ENCODE measurements at places on chromosomes 6 and 20. TPM values are rescaled to one million over a fixed set of nuclear protein-coding genes. Genes with fewer than 3 reads are reported as not detected.

Gene SSR1
- 236 TPM for total RNA-seq

- DNase-seq: no peak
These were observed 21.3 kb downstream of the SNAP25 start for GRCh38 chr20:10239954-10240353.

Gene PNLDC1
- total RNA-seq: not detected

Gene GNAS-AS1
- total RNA-seq: 1.1 TPM

GRCh38 chr6:44297063-44298038, 15.8 kb downstream of the AARS2 start:
- DNase-seq: no peak

Gene TAP1
- 14.5 TPM for total RNA-seq

DNA sequence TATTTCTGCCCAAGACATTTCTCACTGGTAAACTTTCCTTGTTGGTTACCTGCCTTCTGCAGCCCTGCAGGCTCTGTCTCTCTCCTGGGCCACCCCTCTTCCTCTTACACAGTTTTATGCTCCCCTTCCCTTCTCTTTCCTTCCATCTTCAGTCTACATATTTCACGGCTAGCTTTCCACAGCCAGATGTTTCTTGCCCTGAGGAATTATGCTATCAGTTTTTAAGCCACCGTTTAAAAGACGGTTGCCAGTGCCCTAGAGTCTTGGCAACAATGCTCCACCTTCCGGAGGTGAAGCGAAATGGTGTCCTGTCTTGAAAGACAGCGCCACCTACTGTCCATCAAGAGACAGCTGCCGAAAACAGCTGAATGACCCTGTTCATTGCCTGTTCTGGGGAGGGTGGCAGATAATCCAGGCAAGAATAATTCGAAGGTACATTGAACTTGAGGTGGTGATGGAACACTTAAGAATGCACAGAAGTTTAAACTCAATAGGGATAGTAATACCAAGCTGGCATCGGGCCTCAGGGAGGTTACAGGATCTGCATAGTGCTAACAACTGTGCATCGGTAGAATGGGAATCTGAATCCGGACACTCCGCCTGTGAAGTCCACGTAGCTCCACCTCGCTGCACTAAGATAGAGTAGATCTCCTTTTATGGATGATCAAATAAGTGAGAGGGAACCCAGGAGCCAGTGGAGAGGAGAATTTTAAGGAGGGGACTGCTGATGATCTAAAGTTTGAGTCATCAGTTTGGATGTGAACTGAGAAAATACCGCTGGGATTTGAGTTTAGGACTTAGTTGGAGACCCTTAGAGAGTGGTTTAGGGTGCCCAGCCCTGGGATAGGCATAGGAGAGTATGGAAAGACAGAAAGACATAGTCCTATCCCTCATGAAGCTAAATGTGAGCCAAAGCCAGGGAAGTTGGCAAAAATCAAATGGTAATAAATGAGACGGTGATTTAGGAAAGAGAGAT, 4.8 kb upstream of the TRIM40 start:
- no peak for DNase-seq

Gene MEP1A
- not detected for total RNA-seq

Data from chondrocyte (in vitro differentiated cells).